Fibroblast of the aortic adventitia (primary cell): ENCODE measurements at places on chromosomes 6 and 20.

DNA sequence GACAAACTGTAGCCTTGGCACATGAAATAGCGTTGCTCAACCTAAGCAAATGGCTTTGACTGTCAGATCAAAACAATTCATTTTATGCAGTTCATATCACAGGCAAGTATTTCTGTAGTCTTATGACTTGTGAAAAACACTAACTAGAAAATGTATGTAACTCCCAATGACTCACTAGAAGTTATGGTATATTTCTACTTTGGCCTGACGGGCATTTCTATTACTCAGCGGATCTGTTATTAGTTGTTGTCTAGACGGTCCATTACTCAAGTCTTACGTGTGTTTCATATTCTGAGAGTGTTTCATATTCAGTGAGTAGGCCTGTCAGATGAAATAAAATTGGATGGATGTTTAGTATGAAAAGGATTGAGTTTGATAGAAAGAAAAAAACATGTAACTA lies 880.9 kb downstream of the PRIM2 start:
- peak; percentile 64 for DNase-seq

- DNase-seq, result no peak
These were observed 78.5 kb downstream of the AGPAT4 start for GRCh38 chr6:161195386-161195785.

DNA sequence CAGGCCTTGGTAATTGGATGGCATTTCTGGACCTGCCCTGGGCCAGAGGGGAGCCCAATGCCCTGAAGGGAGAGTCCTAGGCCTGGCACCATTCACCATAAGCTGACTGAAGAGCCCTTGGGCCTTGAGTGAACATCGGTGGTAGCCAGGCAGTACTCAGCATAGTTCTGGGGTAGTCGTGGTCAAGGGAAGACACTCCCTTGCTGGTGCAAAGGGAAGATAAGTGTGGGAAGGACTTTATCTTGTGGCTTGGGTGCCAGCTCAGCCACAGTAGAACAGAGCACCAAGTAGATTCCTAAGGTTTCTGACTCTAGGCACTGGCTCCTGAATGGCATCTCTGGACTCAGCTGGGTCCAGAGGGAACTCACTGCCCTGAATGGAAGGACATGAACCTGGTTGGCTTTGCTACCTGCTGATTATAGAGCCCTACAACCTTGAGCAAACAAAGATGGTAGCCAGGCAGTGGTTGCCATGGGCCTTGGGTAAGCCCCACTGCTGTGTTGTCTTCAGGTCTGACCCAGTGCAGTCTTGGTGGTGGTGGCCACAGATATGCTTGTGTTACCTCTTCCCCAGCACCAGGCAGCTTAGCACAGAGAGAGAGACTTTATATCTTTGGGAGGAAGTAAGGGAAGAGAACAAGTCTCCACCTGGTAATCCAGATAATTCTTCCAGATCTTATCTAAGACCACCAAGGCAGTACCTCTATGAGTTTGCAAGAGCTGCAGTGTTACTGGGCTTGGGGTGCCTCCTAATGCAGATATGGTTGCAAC lies 83.5 kb downstream of the PRDM13 start:
- DNase-seq, result no peak

GRCh38 chr20:5786930-5787795 lies 37.0 kb downstream of the SHLD1 start:
- DNase-seq, result peak; percentile 86

DNA sequence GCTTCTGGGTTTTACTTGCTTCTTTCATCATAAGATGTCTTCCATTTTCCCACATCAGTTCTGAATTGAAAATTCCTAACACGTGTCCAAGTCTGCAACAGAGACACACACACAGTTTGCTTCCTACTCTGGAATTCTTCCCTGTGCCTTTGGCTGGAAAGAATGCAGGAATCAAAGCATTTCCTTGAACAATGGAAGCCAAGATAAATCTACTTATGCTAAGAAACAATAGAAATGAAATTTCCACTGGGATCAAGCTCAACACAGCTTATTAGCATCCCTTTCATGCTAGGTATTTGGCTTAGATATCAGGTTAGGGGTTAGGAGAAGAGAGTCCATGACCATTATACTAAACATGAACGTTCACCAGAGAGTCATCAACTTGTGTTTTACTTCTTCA lies 101.1 kb upstream of the SCAF8 start:
- DNase-seq, result peak; percentile 94

DNA sequence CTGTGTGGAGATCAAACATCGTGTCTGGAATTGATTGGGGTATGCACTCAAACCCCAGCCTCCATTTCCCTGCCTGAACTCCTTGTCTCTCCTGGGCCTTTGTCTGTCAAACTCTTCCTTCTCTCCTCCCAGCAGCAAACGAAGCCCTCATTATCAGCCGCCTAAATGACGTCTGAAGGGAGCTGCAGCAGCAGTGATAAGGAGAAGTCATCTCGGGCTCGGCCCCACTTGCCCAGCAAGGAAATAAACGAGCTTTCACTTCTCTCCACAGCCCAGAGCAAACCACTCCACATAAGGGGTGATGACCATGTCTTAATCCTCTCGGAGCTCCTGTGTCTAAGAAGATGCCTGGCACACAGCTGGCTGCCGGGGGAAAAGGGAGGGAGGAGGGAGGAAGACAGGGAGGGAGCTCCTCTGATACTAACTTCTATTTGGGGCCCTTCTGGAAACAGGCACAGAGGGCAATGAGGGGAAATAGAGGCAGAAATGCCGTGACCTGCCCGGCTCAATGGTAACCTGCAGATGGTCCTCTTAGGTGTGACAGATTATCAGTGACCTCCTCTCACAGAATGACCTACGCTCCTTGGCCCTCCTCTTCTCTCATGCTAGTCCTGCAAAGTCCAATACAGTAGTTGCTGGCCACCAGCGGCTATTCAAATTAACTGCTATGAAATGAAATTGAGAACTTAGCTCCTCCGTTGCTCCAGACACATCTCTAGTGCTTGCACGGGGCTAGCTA lies 100.4 kb downstream of the PXDC1 start:
- DNase-seq, result no peak

DNA sequence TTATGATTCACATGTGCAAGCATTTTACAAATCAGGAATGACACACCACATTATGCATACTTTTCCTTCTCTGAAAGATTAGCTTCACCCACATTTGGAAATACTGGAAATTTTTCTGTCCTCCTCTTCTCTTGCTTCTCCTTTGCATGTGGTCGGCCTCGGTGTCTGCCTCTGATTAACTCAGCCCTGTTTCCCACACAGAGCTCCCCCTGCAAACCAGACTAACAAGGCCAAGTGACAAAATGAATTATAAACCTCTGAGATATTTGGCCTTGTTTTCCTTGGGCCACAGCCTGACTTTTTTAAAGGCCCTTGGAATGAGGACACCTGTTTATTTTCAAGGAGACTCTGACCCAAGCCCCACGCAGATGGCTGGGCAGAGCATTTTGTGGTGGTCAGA lies 9.0 kb upstream of the CCN6 start:
- DNase-seq, result peak; percentile 98

DNA sequence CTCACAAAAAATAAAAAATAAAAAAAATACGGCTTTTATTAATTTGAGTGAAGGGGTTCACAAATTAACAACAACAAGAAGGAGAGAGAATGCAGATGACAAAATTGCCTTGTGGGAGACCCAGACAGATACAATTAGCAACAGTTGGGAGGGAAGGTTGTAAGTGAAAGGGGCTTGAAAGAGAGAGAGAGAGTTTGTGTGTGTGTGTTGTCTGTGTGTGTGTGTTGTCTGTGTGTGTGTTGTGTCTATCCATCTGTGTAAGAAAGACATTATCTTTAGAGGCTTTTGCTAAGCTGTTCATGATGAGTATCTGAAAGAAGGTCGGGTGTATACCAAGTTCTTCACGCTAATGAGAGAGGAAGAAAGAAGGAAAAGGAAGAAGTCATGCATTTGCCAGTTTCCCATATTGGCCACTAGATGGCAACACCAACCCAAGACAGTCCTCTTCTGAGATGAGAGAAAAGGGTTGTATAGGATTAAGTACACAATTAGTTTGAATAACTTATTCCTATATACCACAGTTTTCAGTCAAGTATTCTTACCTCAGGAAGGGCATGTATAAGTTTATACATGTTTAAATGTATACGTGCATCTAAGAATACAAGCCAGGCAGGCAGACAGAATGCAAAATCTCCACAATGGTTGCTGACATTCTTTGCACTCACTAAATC lies 63.7 kb upstream of the CD2AP start:
- peak; percentile 82 for DNase-seq

GRCh38 chr6:151002491-151002935 lies 137.0 kb downstream of the MTHFD1L start:
- no peak for DNase-seq

GRCh38 chr6:107202876-107203468 lies 87.7 kb upstream of the BEND3 start:
- no peak for DNase-seq

DNA sequence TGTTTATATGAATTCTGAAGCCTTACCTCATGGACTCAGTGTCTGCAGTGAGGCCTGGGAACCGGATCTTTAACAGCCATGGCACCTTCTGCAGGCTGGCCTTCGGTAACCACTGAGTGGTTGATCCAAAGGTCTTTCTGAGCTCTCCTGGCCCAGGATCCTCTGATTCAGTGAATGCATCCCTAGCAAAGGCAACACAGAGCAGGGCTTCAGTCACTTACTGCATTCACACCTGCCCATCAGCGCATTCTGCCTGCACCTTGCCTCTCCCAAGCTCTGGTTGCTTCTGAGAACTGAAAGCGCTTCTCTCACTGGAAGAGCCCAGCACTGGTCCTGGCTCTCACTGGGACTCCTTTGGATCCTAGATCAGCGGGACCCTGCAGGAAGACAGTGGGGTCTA lies 8.4 kb upstream of the CST9 start:
- no peak for DNase-seq

GRCh38 chr6:22755605-22756004 lies 186.2 kb downstream of the HDGFL1 start:
- DNase-seq, result no peak

- no peak for DNase-seq
These were observed 160.5 kb upstream of the KCNG1 start for GRCh38 chr20:51183451-51183850.

GRCh38 chr6:118735320-118735719 lies 83.9 kb upstream of the CEP85L start:
- DNase-seq, result peak; percentile 8

DNA sequence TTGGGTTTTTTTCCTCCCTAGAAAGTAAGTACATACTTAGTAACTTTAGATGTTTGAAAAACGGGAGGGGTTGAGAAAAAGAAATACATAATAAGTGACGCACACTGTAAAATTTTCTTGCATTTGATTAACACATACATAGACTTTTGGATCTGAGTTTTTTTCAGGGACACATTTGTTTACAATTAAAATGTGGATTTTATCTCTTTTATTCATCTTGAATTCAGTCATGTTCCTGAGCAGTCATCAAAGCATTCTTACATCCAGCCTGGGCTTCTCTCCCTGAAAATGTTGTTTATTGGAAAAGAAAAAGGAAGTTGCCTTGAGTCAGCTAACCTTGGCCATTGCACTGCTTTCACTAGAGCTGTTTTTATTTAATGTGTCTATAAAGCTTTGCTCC lies 8.7 kb upstream of the RPP40 start:
- DNase-seq, result peak; percentile 79

DNA sequence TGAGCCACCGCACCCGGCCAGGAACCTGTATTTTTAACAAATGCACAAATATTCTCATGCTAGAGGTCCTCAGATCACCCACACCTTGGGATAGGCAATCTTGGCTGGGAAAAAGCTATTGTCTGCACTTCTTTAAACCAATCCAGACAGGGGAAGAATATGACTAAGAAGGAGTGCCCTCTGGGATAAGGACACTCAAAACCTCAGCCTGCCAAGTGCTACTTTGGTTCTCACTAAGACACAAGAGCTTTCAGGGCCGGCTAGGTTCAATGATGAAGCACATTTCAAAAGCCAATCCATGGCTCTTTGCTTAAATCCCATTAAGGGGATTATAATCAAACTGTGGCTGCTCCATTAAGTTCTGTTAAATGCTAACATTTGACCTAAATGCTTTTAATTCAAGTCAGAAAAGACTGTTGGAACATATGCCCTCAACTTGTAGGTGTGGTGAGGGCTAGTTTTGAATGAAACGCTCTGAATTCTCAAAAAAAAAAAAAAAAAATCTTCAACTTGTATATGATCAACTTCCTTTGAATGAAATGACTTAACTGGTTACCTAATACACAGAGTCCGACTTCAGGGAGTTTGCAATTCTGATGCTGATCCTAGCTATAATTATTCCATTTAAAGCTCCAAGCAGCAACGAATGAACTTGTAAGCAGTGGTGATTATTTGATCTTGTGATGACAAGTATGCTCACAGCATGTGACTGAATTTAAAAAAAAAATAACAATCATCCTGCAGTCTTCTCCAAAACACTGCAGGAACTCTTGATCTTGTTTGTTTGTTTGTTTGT lies 56.6 kb downstream of the SLC23A2 start:
- DNase-seq, result peak; percentile 64

GRCh38 chr6:30735668-30736314 lies 6.7 kb downstream of the FLOT1 start:
- no peak for DNase-seq

GRCh38 chr20:896501-897025 lies 19.6 kb downstream of the ANGPT4 start:
- DNase-seq, result peak; percentile 20

DNA sequence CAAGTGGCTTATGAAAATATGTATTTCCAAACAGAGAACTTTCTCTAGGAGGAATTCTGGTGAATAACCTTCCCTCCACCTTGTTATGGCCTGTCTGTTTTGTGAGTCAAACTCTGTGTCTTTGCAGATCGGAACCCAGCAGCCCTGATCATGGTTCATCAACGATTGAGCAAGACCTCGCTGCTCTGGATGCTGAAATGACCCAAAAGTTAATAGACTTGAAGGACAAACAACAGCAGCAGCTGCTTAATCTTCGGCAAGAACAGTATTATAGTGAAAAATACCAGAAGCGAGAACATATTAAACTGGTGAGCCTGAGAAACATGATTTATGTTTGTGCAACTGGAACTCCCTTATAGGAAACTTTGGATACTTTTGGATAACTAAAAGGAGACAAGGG lies 294.5 kb upstream of the PLCB4 start:
- no peak for DNase-seq

DNA sequence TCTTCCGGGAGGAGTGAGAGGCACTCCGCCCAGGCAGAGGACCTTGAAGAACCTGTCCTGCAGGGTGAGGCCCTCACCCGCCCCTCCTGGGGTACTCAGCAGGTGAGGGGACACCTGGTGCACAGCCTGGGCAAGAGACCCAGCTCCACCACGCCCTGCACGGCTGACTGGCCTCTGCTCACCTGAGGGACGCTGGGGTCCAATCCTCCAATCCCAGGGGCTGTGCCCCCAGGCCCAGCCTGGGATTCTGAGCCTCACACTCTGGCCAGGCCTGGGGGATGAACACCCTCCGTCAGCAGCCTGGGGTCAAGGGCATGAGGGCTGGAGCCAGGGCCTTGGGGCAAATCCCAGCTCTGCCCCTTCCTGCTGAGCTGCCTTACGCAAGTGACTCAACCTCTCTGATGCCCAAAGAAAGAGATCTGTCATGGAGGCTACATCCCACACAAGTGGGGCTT lies 149.9 kb upstream of the PTPN1 start:
- no peak for DNase-seq

DNA sequence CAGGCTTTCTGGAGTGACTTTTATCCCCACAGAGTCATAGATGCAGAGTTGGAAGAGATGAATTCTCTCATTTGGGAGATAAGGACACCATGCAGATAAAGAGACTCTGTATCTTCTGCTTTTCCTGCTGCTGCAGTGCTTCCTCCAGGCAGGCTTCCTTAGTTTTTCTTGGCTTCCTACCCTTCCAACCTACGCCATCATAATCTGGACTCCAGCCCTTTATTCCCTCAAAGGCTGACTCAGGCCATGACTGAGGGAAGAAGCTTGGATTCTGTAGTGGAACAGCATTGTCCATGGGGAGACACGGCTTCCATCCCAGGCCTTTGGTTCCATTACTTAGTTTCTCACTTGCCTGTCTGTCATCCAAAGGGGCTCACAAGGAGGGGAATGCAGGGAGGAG lies 6.5 kb upstream of the RNF24 start:
- peak; percentile 77 for DNase-seq
